ENCODE measurements at places on chromosomes 2 and 18.

DNA sequence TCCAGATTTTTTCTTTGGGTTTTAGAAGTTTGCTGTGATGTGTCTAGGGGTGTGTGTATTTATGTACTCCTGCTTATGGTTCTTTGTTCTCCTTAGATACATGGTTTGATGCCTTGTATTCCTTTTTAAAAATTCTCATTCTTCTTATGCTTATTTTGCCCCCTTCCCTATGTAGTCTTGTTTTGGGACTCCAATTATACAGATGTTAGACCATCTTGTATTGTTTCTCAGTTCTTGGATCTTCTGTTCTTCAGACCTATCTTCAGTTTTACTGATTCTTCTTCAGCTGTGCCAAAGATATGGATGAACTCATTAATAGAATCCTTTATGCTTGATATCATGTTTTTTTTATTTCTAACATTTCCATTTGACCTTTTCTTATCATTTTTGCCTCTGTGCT lies 14.2 kb upstream of the MSL3B start:
- no peak for DNase-seq

DNA sequence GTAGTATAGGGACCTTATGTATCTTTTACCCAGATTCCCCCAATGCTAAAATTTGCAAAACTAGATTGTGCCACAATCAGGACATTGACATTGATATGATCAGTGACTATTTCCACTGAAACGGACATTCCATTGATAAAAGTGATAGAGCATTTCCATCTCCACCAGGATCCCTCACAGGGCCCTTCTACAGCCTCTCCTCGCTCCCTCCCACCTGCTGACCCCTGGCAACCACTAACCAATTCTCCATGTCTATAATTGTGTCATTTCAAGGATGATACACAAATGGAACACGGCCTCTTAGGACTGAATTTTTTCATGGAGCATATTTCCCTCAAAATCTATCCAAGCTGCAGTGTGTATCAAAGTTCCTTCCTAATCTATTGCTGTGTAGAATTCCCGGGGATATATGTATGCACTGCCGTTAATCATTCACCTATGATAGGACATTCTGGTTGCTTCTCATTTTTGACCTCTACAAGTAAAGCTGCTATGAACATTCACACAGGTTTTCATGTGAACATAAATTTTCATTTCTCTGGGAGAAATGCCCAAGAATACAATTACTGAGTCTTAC lies 67.3 kb downstream of the UXS1 start:
- DNase-seq, result no peak

GRCh38 chr2:58970365-58970764 lies 729.2 kb upstream of the FANCL start:
- no peak for DNase-seq

DNA sequence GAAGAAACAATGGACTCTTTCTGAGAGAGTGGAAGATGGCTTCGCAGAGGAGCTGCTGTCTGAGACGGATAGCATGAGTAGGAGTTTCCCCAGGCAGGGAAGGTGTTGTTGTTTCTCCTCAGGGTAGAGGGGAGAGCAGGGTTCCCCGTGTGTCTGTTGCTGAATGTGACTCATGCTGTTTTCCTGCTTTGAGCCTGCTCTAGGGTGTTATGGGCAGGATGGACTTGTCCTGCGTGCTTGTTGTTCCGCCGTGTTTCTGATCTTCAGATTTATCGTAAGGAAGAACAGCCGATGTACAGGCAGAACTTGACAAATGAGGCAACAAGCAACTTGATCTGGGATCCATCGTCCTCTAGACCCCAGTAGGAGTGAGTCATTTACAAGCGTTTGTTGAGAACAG lies 19.7 kb upstream of the MYCN start:
- no peak for DNase-seq

DNA sequence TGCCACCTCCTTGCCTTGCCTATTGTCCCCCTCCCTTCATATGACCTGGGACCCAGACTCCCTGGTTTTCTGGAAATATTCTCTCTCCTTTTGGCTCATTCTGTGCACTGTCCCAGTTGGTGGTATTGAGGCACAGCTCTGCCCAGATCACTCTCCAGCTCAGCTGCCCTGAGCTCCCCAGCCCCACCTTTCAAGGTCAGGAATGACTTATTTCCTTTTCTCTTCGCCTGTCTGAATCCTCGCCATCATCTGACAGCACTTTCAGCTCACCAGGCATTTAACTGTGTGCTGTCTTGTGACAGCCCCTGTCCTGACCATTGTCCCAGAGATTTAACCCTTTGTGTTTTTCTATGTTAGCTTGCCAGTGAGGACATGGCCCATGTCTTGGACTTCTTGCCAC lies 133.0 kb downstream of the MSH2 start:
- no peak for DNase-seq

GRCh38 chr18:8601277-8602032 lies 7.8 kb upstream of the RAB12 start:
- DNase-seq, result no peak

GRCh38 chr2:3433776-3434400 lies 54.4 kb downstream of the TRAPPC12 start:
- DNase-seq, result no peak

- DNase-seq, result no peak
Observed at GRCh38 chr2:212945526-212945925, 205.9 kb downstream of the IKZF2 start.

DNA sequence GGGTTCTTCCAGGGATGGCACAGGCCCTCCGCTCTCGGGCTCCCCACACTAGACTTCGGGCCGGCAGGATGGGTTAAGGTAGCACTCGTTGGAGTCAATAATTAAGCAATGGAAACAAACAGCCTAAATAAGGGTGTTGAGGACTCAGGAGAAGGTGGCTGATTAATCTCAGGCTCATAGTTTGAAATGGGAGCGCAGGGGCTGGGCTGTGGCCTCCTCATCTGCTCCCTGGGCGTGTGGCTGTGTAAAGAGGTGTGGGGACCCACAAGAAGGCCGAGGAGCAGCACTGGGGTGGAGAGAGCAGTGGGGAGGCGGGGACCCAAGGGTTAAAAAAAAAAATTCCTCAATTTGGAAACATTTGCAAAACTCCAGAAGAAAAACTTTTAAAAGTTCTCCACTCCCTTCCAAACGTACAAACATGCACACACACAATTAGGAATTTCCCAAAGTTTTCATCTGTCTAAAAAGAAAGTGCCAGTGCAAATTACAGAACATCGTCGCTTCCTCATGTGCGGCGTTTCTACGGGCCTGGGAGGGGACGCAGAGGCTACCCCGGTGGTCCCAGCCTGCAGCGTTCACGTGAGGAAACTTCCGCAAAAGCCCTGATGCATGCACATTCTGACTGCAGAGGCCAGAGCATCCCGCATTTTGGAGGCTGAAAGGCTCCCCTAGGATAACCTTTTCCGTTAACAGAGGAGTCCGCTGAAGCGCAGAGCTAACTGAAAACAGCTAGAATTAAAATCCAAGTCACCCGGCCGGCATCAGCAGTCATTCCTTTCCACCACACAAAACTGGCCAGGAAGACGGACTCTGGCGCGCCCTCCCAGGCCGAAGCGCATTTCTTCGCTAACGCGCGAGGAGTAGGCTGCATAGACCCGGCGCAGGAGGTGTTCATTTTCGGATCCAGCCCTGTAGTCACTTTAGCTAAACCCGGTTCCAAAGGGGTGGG lies 1.0 kb upstream of the TUBB6 start:
- DNase-seq, result no peak

DNA sequence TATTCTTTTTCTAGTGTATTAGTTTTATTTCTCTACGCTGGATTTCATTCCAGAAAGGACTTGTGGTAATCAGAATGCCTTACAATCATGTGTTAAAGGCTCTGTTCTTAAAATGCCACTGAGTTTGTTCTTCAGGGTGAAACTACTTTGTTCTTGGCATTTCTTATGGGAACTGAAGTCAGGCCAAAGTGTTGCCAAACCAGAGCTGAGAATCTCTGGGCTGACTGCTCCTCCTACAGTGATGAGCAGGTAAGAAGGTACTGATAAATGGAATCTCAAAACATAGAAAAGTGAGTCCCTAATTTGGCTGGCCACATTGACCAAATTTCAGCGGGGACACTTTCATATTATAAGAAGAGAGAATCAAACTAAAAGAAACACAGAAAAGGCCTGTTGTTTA lies 55.1 kb upstream of the ZNF397 start:
- no peak for DNase-seq

DNA sequence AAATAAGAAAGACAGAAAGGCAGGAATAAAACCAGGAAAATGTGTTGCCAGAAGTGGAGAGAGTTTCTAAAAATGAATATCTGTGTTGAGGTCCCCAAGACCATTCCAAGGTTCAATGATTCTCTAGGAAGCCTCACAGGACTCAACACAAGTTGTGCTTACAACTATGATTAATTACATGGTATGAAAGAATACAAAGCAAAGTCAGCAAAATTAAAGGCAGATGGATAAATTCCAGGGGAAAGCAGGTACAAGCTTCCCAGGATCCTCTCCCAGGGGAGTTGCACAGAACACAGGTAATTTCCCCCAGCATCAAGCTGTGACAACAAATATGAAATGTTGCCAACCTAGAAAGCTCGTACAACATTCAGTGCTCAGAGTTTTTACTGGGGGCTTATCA lies 154.4 kb upstream of the HNMT start:
- DNase-seq, result no peak

GRCh38 chr2:193482557-193482956 lies 1287.8 kb upstream of the TMEFF2 start:
- DNase-seq, result no peak

DNA sequence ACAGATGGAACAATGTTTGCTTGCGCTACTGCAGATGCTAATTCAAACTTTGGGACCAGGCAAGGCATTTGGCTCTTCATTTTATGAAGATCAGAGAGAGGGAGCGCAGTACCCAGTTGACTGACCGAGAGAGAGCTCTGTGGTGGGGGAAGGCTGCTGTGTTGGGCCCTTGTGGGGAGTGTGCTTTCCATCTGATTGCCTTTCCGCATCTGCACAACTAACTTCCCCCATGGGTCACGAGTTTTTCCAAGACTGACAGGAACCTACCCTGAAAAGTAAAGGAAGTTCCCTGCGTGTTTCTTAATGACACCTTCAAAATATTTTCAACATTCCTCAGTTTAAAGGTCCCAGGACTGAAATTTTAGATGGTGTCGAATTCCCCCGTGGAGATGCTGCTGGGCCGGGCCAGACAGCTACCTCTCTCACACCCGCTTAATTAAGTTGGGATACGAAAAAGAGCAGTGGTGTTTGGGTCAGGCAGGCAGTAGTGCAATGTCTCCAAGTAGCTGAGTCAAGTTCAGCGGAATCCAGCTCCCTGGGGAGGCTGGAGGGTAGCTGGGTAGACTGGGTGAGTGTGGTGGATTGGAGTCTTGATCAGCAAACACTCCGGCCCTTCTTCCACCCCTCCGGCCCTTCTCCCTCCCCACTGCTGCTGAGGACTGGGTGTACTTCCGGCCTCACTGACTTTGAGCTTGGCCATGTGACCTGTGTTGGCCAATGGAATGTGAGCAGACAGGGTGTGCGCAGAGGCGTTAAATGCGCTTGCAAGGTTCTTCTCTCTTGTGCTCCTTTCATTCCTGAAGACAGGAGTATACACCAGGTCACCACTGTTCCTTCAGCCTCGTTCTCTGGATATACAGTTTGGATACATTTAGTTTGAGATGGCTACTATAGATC lies 2.3 kb upstream of the ARHGAP25 start:
- DNase-seq, result no peak

DNA sequence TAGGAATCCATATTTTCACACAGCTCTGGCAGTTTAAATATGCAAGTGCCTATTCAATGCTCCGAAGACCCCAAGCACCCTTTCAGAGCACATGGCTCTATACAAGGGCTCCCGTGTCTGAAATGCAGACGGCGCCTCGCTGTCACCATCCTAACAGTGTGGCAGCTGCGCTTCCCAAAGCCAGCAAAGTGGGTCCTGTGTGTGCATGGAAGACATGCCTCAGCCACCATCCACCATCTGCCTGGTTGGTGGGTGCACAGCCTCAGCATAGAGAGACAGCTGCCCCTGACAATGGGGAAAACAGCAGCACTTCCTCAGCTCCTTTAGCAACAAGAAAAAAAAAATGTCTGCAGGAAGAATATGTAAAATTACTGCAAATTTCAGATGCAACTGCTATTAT lies 218.1 kb downstream of the SP3 start:
- DNase-seq, result no peak

GRCh38 chr2:201185863-201186262 lies 2.9 kb downstream of the CASP10 start:
- DNase-seq, result no peak

DNA sequence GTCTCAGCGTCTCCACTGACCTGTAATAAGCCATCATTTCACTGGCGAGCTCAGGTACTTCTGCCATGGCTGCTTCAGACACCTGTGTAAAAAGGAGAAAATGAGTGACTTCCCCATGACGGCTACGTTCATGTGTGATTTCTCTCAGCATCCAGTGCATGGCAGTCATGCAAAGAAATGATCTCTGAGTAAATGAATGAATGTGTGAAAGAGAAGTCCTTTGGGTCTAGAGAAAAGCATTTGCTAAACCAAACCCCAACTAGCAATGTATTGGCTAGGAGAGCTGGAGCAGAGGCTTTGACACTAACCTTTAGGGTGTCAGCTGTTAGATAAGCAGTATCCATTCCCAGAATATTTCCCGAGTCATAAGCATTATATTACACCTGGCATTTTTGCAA lies 417 bp downstream of the IL1B start:
- no peak for DNase-seq

DNA sequence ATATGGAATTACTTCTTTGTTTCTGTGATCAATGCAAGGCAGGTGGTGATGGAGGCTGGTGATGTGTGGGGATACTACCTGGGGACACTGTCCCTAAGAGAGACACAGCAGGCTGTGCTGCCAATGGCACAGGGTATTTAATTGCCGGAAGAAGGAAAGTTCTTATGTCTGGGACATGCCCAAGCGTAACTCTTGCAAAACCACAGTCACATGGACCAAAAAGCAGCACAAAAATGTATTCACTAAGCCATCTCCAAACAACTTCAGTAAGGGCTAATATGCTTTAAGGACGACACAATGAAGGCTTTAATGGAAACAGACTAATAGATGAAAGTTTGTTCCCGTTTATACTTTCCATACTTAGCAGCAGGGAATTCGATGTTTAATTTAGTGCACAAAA lies 49.7 kb upstream of the AP1S3 start:
- DNase-seq, result no peak

DNA sequence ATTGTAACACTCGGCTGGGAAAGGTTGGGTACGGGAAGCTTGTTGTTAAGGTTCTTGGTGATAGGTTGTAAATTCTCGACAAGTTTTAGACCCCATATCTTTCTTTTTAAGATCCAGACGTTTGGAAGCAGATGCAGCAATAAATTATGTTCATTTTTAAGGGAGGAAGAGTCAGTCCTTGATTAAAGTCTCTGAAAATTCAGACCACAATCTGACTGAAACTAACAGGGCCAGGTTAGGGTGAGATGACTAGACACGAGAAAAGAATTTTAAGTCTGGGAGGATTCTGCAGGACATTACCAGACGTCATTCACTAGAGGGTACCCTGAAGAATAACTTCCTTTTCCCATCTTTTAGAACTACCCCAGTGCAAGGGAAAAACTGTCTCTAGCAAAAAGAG lies 16.1 kb downstream of the WIPF1 start:
- DNase-seq, result no peak

- DNase-seq, result no peak
Observed at GRCh38 chr2:160584972-160585494, 91.4 kb upstream of the RBMS1 start.

GRCh38 chr2:95026471-95027368 lies 1.2 kb downstream of the MAL start:
- DNase-seq, result no peak

- DNase-seq, result no peak
Observed at GRCh38 chr18:43772907-43773306, 495.6 kb upstream of the SYT4 start.
